ENCODE measurements at places on chromosomes 3 and 15.

DNA sequence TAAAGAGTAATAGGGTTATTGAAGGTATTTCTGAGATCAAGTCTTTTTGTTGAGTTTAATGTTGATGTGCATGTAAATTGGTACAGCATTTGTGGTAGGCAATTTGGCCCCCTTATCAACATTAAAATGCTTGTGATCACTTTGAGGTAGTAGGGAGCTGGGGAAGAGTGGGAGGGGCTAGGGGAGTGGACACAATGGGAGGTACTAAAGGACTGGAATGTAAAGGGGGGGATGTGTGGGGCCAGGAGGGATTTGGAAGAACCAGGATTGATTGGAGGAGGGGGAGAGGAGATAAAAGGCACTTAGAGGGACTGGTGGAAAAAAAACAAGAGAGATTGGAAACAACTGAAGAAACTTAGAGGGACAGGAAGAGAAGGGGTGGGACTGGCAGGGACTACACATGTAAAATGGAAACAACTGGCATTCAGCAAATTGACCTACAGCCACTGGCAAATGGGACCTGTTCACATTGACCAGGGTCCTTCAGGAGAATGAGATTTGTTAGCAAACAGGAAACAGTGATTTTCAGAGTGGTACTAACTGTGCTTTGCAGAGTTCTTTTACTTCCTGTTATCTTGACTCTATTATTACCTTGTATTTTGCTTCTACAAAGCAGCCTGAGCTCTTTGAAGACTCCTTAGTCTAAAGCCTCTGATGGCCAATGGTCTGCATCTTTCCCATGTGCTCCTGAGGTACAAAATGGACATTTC, 47.8 kb upstream of the ZBTB38 start:
- H3K27me3 ChIP-seq, result no peaks in the 10 kb centered on the region
- no peak overlapping the region for H3K27ac ChIP-seq
- DNase-seq, result no peak
- H3K36me3 ChIP-seq, result peaks cover 9% of the 10 kb centered on the region

- DNase-seq, result no peak
- peak overlapping the region; percentile 17 for H3K27ac ChIP-seq
- H3K36me3 ChIP-seq, result peaks cover 17% of the 10 kb centered on the region
- peaks cover 29% of the 10 kb centered on the region for H3K4me1 ChIP-seq
- no peak overlapping the region for H3K4me3 ChIP-seq
Observed at GRCh38 chr15:44296625-44297524, 8.4 kb downstream of the GOLM2 start.

DNA sequence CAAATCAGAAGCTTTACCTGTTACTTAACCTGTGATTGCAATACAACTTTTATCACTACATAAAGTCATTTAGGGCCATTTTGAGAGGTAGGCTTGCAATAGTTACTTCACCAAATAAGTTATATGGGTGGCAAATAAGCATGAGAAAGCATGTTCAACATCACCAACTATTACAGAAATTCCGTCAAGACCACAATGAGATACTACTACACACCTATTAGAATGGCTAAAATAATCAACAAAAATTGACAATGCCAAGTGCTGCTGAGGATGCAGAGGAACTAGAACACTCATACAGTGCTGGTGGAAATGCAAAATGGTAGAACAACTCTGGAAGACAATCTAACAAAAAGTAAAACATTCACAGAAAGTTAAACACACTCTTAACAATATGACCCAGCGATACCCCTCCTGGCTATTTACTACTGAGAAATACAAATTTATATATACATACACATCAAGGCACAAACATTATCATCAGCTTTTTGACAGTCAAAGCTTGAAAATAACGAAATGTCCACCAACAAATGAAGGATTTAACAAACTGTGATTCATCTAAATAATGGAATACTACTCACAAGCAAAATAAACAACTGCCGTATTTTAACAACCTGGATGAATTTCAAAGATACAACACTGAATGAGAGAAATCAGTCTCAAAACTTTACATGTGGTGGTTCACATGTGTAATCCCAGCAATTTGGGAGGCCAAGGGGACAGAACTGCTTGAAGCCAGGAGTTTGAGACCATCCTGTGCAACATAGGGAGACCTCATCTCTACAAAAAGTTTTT, 82.9 kb downstream of the MYO9A start:
- no peaks in the 10 kb centered on the region for H3K27me3 ChIP-seq
- no peak for DNase-seq
- no peak overlapping the region for H3K27ac ChIP-seq
- H3K4me1 ChIP-seq, result peaks cover 13% of the 10 kb centered on the region
- no peak overlapping the region for H3K4me3 ChIP-seq

DNA sequence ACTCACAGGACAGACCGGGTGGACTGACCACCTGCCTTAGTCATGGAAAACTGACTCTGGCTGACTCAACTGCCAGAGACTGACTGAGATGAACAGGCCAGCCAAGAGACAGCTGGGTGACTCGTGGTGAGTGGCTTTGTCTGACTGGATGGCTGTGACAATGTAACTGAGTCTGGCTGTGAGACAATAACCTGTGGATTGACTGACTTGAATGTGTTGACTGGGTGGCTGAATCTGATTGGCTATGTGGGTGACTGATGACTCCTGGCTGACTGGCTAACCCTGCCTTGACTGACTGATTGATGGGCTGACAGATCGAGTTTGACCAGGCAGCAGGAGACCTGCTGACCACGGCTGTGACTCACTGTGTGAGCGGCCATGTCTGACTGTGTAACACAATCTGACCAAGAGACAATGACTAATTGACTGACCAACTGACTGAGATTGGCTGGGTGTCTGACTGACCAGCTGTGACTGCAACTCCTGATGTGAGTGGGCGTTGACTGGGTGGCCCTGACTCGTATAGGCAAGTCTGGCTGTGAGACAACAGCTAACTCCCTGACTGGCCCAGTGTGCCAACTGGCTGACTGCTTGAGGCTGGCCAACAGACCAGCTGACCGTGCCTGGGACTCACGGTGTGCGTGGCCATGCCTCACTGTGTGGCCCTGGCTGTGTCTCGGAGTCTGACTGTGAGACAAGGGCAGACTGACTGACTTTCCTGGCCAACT, 509.1 kb downstream of the SHQ1 start:
- no peak overlapping the region for H3K4me3 ChIP-seq
- H3K36me3 ChIP-seq, result no peaks in the 10 kb centered on the region
- no peaks in the 10 kb centered on the region for H3K27me3 ChIP-seq
- H3K27ac ChIP-seq, result no peak overlapping the region
- peak; percentile 48 for DNase-seq

Measured in activated CD4-positive, alpha-beta memory T cell treated with anti-CD3 and anti-CD28 coated beads, Interleukin-2, amount 10 ng/mL, durations not matched to agents 7 days and 5 days (primary cell).